NCI-H524 (cell line): ENCODE measurements at places on chromosomes 11 and 22.

GRCh38 chr22:41713004-41713403 is 13.7 kb downstream of the MEI1 start:
- no peak for DNase-seq

- peak; percentile 66 for DNase-seq
Observed at GRCh38 chr11:115159207-115159606, 345.0 kb downstream of the CADM1 start.

DNA sequence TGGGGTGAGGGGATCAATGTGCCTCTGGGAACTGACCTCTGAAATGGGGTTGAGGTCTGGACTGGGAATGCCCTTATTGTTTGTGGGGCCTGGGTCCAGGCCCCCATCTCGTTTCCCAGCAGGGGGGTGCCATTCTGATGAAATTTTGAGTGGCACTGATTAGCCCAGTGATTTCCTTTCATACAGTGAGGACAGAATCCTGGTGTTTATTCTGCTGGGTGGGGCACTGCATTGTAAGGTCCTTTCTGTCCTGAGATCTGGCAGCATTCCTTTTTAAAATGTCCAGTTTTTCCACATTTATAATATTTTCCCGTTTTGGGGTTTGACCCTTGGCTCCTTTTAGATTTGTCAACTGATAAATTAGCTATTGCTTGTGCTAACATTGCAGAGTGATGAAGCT is 27.1 kb downstream of the OR10A6 start:
- DNase-seq = no peak

GRCh38 chr22:38569972-38570778 is at the start of gene DMC1:
DMC1 (minus strand) TSS chr22:38570183; CDS start chr22:38568256, 1,927 bp downstream.
- peak; percentile 89 for DNase-seq

DNA sequence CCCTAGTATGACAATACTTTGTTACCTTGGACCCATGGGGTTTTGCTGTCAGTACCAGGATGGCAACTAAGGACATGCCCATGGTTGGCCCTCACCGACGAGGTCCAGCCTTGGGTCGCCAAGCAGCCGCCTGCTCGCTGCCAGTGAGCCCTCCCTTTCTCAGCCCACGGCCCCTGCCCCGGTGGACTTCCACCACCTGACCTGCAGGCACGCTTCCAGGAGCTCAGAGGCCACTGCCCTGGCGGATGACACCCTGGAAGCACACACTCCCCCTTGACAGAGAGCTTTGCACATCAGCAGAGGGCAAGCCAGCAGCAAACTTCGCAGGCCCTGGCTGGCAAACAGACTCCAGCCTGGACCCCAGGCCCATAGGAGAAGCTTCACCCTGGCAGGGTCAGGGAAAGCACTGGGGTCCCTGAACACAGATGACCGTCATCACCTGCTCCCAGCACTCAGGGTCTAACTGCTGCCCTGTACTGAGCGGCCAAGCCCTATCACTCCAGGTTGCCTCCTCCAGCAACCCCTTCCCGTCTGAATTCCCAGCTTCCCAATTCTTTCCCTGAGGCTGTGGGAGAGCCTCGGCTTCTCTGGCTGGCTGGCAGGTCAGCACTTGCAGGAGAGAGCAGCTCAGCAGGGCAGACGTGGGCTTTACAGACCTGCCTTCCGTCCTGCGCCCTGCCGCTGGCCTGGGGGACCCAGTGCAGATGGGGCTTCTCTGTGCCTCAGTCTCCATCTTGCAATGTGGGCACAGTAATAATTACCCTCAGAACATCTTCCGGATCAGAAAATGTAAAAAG is 2.7 kb upstream of the PPARA start:
- no peak for DNase-seq

GRCh38 chr22:24442352-24442744 is 14.9 kb downstream of the ADORA2A start:
- DNase-seq = no peak

GRCh38 chr11:120089036-120090001 is 48.6 kb downstream of the TRIM29 start:
- no peak for DNase-seq

DNA sequence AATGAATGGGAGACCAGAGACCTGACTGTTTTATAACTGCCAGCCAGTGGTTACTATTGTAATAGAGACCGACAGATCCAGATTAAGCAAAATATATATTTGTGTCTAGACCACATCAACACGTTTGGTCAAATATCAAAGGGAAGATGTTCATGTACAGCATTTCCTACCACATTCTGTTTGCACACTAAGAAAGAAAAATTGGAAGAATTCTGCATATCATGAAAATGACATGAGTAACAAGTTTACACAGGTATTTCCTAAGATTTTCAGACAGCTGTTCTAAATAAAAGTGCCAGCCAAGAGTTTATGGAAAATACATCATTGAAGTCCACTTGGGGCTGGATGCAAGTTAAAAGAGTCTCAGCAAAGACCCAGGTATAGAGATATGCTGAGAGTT is 145.5 kb upstream of the ANO3 start:
- no peak for DNase-seq

GRCh38 chr11:68581439-68581838 is 102.9 kb upstream of the GAL start:
- DNase-seq = no peak

DNA sequence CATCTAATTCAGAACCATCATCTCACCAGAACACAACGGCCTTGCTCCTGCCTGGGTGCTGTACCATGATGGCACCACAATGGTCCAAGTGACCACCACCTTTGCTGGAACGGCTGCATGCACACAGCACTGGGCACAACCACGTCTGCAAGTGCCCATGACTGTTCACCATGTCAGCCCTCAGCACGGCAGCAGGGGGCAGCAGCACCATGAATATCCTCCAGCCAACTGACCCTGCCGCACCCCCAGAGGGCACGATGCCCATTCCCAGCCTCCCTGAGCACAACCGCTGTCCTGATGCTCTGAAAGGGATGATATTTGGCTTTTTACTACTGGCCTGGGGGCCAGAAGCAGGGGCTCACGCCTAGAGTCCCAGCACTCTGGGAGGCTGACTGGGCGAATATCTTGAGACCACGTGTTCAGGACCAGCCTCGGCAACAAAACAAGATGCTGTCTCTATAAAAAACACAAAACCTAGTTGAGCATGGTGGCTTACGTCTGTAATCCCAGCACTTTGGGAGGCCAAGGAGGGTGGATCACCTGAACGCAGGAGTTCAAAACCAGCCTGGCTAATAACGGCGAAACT is 25.7 kb downstream of the DRD4 start:
- peak; percentile 41 for DNase-seq

DNA sequence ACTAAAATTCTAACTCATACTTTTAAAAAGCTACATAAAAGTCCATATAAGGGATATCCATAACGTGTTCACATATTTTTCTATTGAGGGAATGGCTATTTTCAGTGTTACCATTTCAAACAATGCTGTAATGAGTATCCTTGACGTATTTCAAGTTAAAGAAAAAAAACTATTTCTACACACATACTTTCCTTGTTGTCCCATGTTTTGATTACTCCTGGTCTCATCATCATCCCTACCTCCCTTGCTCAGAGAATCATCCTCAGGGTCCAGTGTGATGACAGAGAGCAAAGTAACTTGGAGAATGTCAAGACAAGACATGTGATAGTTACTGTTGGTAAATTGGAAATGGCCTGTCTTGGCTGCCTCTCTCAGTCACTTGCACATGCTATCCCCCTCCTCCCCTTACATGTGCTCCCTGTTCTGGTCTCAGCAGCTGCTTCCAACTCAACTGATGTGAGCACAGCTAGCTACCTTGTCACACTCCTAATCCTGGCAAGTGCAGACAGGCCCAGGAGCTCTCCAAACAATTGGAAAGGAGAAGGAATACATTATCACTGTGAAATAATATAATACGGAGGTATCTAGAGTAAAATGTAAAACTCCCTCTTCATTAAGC is 21.8 kb downstream of the NUMA1 start:
- peak; percentile 3 for DNase-seq

- DNase-seq = no peak
Observed at GRCh38 chr11:34162493-34162820, 57.0 kb downstream of the NAT10 start.

- no peak for DNase-seq
Observed at GRCh38 chr11:13061294-13061990, 52.3 kb downstream of the RASSF10 start.

DNA sequence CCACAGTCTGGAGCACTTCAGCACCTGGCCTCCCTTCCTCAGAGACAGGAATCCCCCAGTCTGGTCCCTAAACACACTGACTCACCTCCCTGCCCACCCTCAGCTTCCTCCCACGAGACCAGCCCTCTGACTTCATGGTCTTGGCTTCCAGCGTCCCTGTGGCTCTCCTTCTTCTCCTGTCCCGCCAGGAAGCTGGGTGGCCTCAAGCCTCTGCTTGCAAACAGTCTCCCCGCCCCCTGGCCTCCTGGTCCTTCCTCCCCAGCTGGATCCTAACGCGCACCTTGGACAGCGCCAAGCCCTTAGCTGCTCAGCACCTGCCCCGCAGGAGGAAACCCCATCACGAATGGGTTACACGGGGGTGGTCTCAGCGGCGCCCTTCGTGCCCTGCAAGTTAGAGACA is 4.5 kb downstream of the NCF4 start:
- no peak for DNase-seq

DNA sequence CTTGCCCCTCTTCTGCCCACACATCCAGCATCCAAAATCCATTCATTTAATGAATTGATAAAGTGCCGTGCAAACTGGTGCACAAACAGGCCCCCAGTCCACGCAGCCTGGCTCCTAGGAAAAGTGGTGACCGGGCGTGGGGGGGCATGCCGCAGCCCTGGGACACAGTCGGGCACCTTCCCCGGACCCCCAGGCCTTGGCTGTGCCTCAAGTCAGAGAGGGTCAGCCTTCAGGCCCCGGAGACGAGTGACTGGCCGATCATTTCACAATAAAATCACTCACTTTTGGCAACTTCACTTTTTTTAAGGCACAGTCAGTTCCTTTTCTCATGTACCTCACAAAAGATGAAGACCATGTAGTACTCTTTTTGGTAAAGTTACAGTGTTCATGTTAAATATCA is 8.0 kb downstream of the CDPF1 start:
- no peak for DNase-seq

GRCh38 chr11:44789496-44789895 is 62.7 kb downstream of the TSPAN18 start:
- DNase-seq = no peak

- DNase-seq = peak; percentile 50
Observed at GRCh38 chr22:32823024-32823730, 21.7 kb downstream of the TIMP3 start.

GRCh38 chr11:94279996-94280395 is 24.4 kb upstream of the IZUMO1R start:
- no peak for DNase-seq

- DNase-seq = no peak
Observed at GRCh38 chr11:67647471-67647870, 3.1 kb downstream of the ACY3 start.

DNA sequence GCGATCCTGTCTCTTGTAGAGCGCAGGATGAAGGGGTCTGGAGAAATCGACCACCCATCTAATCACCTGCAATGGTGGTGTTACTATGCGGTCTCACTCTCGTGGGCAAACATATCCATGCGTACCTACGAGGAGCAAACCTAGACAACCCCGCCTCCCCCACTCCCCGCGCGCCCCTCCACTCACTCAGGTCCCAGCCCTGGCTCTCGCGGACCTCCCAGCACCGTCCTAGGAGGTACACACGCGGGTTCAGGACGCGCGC is 887 bp downstream of the TRPC6 start:
- no peak for DNase-seq

GRCh38 chr11:64134963-64135362 is 30.9 kb downstream of the MACROD1 start:
- DNase-seq = peak; percentile 65

DNA sequence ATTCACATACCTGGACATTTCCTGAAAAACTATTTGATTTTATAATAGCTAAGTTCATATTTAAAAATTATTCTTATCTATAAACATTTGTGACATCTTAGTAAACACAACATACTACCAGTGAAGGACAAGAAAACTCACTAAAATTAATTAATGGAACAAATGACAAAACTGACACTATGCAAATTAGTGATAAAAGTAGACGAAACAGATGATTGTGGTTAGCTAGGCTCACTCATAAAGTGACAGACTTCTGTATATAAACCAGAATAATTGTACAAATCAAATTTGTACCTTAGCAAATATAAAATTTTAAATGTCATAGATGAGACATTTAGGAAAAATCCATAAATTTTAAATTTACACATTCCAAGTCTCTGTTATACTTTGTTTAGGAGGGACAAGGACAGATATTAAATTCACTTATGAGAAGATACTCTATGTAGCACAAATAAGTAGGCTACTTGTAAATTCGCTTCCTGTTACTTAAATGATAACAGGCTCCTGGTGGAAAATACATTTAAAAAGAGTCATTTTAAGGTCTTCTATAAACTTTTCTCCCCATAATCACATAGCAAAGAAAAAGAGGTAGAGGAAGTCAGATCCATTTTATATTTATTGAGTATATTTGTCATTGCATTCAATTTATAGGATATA is 81.2 kb downstream of the KIF18A start:
- no peak for DNase-seq

DNA sequence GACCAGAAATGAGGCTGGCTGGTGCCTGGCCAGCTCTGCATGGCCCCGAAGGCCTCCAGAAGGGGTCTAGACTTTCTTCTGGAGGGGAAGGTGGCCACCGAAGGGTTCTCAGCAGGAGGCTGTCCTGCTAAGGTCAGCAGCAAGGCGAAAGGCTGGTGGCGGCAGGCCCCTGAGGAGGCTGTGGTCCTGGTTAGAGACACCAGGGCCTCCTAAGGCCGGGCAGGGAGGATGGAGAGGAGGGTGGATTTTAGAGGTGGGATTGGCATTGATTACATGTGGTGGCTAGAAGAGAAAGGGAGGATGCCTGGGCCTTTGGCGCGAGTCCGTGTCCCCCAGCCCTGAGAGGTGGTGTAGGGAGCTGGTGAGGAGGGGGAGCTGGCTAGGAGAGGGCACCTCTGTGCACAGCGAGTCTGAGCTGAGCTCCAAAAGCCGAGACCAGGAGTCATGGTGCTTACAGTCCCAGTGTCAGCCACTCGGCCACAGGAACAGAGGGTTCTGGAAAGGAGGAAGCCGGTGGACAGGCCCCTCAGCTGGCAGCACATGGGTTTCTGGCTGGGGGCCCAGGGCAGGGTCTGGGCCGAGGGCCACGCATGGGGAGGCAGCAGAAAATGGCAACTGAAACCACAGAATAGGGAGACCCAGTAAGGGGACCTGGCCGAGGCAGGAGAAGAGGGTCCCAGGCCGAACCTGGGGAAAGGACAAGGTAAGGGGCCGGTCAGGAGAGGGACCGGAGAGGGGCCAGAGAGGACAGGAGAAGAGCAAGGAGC is 2.5 kb downstream of the FERMT3 start:
- DNase-seq = no peak

- no peak for DNase-seq
Observed at GRCh38 chr11:31913985-31914384, 102.9 kb upstream of the PAX6 start.
